Chondrocyte (in vitro differentiated cells): ENCODE measurements at places on chromosomes 11 and 22. TPM values are rescaled to one million over a fixed set of nuclear protein-coding genes. Genes with fewer than 3 reads are reported as not detected.
A peak's percentile ranks its signal among the peaks of the same experiment; 100 is the strongest.

Gene PATE2
- not detected in 3 replicates for total RNA-seq

Gene DMC1
- total RNA-seq = 0.51 to 1.2 TPM (median 0.82 TPM) in 3 replicates

Gene UPK3A
- not detected in 3 replicates for total RNA-seq

Gene PRODH
- 3.5 to 5.9 TPM (median 5.6 TPM) in 3 replicates for total RNA-seq

Gene SPINDOC
- total RNA-seq = 25.4 to 36.0 TPM (median 32.2 TPM) in 3 replicates

- no peak overlapping the region for H3K27ac ChIP-seq
- H3K4me1 ChIP-seq = no peaks in the 10 kb centered on the region
- peaks cover 1% of the 10 kb centered on the region for H3K36me3 ChIP-seq
- H3K4me3 ChIP-seq = no peak overlapping the region
These were observed 22.9 kb downstream of the USH1C start for GRCh38 chr11:17521106-17521900.

Gene HBB
- not detected in 3 replicates for total RNA-seq

DNA sequence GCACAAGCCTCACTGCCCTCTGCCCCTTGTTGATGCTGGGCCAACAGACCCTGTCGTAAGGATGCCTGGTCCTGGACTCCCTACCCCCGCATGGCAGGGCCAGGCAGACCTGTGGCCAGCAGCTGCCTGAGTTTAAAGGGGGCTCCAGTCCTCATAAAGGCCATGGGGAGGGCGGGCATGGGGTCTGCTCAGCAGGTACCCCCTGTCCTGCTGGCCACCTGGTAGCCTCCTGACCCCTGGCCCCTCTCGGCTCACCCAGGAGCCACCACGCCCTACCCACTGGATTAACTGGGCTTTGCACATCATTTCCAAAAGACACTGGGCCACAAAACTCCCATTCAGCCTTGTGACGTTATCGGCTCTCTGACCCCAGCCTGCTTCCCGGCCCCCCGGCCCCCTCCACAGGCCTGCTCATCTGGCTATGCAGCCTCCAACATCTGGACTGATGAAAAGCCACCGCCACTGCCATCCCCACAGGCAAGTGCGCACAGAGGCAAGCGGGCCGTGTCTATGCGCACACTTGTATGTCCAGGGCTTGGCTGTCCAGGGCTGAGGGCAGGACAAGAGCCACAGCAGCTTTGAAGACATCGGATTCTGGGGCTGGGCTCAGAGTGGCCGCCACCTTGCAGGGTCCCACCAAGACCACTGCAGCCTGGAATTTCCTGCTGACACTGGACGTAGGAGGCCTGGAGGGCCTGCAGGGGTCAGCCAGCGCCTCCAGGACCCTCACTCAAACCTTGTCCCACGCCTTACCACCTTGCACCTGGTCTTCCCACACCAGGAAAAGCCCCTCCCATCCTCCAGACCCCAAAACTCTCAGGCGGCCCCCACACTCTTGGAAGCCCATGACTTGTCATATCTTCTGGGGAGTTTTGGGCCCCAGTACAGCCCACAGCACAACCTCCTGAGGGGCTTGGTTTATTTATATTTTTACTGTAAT is 48.7 kb downstream of the IGF2 start:
- H3K36me3 ChIP-seq = peaks cover 2% of the 10 kb centered on the region
- H3K27me3 ChIP-seq = no peaks in the 10 kb centered on the region
- no peak overlapping the region for H3K27ac ChIP-seq
- H3K4me3 ChIP-seq = no peak overlapping the region

Gene KRTAP5-10
- total RNA-seq = not detected in 3 replicates

Gene OR51I1
- total RNA-seq = 0.46 TPM in 1 of 3 replicates, not detected in the others

- H3K4me1 ChIP-seq = peaks cover 13% of the 10 kb centered on the region
- no peaks in the 10 kb centered on the region for H3K36me3 ChIP-seq
- no peak overlapping the region for H3K4me3 ChIP-seq
- H3K27me3 ChIP-seq = peaks cover 14% of the 10 kb centered on the region
- no peak for DNase-seq
These were observed 7.6 kb upstream of the LMO2 start for GRCh38 chr11:33899400-33900037.

GRCh38 chr11:518463-519202 is 11.6 kb upstream of the RNH1 start:
- peaks cover 13% of the 10 kb centered on the region for H3K36me3 ChIP-seq
- H3K27ac ChIP-seq = peak overlapping the region; percentile 91
- H3K4me3 ChIP-seq = peak overlapping the region; percentile 71

GRCh38 chr11:73229321-73229895 is 11.3 kb downstream of the P2RY2 start:
- no peak for DNase-seq
- peaks cover 3% of the 10 kb centered on the region for H3K4me1 ChIP-seq
- no peaks in the 10 kb centered on the region for H3K27me3 ChIP-seq
- no peak overlapping the region for H3K4me3 ChIP-seq

Gene MRGPRX4
- total RNA-seq = not detected in 3 replicates

DNA sequence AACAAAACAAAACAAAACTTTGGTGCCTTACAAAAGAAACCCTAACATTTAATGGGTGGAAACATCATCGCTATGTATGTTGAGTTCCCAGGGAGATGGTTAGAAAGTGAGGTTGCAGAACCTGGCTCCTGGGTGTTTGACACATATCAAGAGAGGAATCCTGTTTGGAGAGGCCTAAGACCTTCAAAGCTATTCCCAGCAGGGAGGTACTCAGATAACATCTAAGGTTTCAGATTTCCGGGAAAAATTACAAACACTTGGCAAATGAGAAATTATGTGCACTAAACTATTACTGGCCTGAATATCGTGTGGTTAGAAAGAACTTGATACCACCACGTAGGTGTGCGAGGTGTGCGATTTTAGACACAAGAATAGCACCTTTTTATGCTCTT is 18.5 kb downstream of the TRIM5 start:
- H3K4me3 ChIP-seq = no peak overlapping the region
- no peak overlapping the region for H3K27ac ChIP-seq
- peaks cover 46% of the 10 kb centered on the region for H3K36me3 ChIP-seq
- no peaks in the 10 kb centered on the region for H3K27me3 ChIP-seq
- peaks cover 17% of the 10 kb centered on the region for H3K4me1 ChIP-seq

Gene APLNR
- total RNA-seq = not detected in 3 replicates

Gene WNT7B
- total RNA-seq = 0.15 to 1.1 TPM (median 0.18 TPM) in 3 replicates

GRCh38 chr11:62370743-62371440 is 33.6 kb downstream of the ASRGL1 start:
- no peak overlapping the region for H3K4me3 ChIP-seq
- H3K36me3 ChIP-seq = no peaks in the 10 kb centered on the region
- H3K27ac ChIP-seq = no peak overlapping the region

DNA sequence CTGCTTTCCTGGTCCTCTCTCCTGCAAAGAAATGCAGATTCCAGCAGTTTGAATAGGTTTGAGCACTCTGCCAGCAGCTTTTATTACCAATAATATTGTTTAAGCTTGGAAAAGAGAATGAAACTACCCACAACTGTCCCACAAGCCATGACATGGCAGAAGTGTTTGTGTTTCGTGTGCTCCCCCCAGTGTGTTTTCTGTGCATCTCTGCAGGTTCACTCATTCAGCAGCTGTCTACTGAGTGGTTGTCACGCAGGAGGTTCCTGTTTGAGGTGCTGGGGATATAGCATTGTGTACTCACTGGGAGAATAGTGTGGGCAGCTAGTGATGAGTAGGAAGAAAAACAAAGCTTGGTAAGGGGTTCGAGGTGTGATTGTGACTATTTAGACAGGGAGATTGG is 55.3 kb upstream of the SUSD2 start:
- H3K4me1 ChIP-seq = no peaks in the 10 kb centered on the region
- DNase-seq = no peak
- H3K27me3 ChIP-seq = no peaks in the 10 kb centered on the region
- H3K4me3 ChIP-seq = no peak overlapping the region

- peaks cover 25% of the 10 kb centered on the region for H3K27me3 ChIP-seq
- H3K4me1 ChIP-seq = peaks cover 3% of the 10 kb centered on the region
- H3K27ac ChIP-seq = no peak overlapping the region
- H3K4me3 ChIP-seq = no peak overlapping the region
- H3K36me3 ChIP-seq = no peaks in the 10 kb centered on the region
- DNase-seq = no peak
These were observed 22.0 kb upstream of the ACER3 start for GRCh38 chr11:76838678-76839068.

GRCh38 chr11:115334932-115335788 is 169.1 kb downstream of the CADM1 start:
- no peaks in the 10 kb centered on the region for H3K4me1 ChIP-seq
- H3K36me3 ChIP-seq = no peaks in the 10 kb centered on the region
